ENCODE measurements at places on chromosomes 2 and 18. TPM values are rescaled to one million over a fixed set of nuclear protein-coding genes. Genes with fewer than 3 reads are reported as not detected.

- no peak for DNase-seq
These were observed 22.9 kb downstream of the ITGAV start for GRCh38 chr2:186612555-186613440.

GRCh38 chr2:219680958-219681693, 53.7 kb downstream of the SLC4A3 start:
- DNase-seq, result no peak

The WDPCP gene
- total RNA-seq, result 6.6 TPM

DNA sequence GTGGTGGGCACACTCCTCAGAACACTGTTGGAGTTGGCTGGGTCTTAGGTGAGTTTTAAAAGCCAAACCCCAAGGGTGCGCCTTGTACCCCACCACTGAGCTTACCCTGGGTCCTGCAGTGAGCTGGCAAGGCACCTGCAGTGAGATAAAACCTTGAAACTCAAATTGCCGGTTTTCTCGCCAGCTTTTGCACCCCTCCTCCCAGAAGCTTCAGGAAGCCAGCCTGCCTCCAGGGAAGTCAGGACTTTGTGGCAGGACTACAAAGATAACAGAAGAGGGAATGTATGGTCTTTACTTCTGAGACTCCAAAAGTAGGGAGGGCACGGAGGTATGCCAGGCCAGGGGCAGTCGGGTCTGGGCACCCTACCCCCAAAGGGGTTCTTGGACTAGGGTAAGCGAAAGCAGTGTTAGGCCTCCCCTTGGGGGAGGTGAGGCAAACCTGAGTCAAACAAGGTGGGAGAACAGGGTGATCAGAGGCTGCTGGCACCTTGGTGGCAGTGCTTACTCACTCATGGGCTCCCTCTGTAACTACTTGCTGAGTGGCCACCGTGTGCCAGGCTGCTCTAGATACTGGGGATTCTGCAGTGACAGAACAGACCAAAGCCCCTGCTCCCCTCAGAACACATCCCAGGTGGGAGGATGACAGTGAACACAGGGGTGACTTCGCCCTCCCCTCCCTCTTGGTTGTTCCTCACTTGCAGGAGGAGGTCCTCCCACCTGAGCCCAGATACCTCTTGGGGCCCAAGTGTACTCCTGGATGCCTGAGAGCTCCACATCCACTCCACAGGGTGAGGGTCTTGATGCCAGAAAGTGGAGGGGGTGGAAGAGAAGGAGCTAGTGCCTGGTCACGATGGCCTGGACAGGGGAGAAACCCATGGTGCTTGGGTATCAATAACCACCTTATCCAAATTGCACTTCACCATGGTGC, 69.3 kb upstream of the RGPD5 start:
- DNase-seq, result no peak

DNA sequence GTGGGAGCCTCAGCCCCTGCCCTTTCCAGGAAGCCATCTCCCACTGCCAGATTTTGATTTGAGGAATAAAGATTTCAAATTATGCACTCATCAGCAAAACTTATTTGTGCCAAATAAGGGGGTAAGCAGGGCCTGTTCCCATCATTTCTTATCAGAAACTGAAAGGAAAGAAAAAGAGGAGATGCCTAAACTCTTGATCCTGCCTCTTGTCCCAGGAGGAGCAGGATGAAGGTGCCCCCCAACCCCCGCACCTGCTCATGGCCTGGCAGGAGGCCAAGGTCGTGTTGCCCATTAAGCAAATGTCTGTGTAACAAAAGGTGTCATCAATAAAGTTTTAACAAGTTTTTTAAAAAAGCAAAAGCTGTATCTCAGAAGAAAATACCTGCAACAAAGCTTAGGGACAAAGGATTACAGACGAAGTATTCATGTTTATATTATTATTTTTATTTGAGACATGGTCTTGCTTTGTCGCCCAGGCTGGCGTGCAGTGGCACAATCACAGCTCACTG, 80.0 kb downstream of the INPP5D start:
- no peak for DNase-seq

The L3MBTL4 gene
- total RNA-seq, result 2.8 TPM

The FBXO41 gene
- 1.3 TPM for total RNA-seq

The RAB6C gene
- total RNA-seq, result not detected

DNA sequence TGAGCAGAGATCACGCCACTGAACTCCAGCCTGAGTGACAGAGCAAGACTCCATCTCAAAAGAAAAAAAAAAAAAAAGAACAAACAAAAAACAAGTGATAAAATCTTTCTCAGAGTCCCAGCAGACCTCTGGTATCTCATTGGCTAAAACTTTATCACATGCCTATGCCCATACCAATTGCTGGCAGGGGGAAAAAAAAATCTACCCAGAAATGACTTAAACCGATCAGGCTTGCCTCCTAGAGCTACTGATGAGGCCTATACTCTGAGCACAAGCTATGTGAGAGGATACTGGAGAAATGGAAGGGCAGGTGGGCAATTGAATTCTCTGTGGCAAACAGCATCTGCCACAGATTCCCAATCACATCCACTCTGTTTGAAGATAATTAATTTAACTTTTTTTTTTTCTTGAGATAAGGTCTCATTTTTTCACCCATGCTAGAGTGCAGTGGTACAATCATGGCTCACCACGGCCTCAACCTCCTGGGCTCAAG, 49.0 kb downstream of the FBXO36 start:
- no peak for DNase-seq

- DNase-seq, result no peak
These were observed 8.5 kb upstream of the SLC20A1 start for GRCh38 chr2:112637289-112637660.

DNA sequence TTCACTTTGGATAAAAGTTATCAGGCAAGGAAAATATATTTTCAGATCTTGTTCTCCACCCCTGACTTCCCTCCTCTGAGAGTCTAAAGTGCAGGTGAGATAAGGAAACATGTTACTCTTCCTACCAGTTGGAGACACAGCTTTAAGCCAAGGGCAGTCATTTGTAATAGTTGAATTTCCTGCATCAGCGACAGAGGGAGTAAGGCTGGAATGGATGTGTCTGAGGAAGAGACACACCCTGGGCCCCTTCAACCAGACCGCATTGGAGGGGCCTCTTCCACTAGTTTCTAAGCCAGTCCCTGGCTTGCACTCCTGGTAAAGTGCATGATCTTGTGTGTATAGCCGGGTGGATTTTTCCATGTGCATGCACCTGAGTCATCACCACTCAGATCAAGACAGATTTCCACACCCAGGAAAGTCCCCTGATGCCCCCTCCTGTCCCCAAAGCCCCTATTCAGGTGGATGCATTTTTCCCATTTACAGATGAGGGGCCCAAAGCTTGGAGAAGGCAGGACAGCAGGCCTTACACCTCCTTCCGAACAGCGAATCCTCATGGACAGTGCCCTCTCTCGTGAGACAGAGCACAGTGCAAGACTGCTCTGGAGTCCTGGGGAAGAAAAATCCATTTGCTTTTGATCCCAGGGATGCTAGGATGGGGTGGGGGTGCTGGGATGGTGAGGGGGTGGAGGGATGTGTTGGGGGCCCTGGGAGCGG, 66.7 kb upstream of the SH3RF3 start:
- no peak for DNase-seq

DNA sequence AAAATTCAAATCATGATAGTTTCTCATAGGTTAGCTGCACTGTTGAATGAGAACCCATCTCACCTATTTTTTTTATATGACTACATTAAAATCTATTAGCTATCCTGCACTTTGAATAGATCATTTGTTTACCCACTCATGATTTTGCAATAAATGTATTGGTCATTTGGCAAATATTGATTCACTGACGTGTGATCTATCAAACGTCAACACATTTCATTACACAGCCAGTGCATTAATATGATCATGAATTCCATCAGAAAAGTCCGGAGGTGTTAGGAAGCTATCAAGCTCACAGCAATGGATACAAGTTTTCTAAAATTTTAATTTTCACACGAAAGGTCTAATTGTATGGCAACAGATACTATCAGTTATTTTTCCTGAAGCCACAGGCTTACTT, 128.2 kb upstream of the ID2 start:
- DNase-seq, result no peak

The STK11IP gene
- total RNA-seq, result 16.9 TPM

All from Daoy (cell line).